Body of pancreas (tissue), 4 donors: ENCODE measurements at places on chromosomes 4 and X.

GRCh38 chrX:18377796-18378195 is 23.3 kb upstream of the SCML2 start:
- DNase-seq: peak; percentile 32

DNA sequence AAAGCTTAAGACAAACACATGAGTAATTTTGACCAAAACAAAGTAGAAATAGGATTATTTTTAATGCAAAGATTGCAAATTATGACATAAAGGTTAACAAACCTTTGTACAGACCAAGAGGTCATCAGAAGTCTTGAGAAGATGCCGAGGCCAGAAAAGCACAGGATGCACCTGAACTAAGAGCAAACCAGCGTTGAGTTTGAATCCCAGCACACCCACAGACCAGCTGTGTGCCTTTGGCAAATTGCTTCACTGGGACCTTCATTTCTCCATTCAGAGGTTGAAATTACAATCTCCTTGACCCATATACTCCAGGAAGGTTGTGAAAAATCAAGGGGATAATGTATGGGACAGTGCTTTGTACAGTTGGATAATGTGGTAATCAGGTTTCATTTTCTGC is 56.6 kb downstream of the PPM1K start:
- DNase-seq: no peak

DNA sequence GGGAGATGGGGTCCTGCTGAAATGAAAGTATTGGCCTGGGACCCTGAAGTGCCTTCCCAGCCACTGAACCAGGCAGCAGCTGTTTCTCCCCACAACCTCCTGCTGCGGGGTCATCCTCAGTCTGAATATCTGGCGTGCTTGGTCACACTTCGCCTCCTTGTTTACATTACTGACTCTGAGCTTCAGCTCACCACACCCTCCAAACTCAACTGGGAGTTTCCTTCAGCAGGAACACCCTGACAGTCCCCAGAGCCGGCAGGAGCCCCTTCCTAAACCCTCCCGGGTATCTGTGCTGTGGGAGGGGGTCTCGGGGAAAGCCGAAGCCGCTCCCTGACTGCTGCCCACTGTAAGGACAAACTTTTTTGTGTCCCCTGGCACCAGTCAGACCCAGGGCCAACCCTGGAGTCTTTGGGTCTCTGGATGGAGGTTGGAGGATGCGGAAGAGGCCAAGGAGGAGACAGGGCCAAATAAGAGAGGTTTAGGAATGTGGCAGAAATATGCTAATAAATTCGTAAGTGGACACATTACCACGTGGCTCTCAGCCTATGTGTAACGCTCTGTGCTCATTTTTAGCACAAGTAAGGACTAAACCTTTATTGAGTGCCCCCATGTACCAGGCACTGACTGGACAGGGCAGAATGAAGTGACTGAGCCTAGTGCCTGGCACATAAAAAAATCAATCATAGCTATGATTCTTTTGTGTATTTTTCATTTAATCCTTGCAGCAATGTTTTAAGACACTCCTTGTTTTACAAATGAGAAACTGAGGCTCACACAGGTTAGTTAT is 20.7 kb downstream of the FHDC1 start:
- no peak for DNase-seq

GRCh38 chr4:53990641-53991040 is 73.8 kb downstream of the CHIC2 start:
- DNase-seq: no peak

- peak; percentile 37 for DNase-seq
These were observed 4.2 kb downstream of the PRDM8 start for GRCh38 chr4:80201252-80202151.

DNA sequence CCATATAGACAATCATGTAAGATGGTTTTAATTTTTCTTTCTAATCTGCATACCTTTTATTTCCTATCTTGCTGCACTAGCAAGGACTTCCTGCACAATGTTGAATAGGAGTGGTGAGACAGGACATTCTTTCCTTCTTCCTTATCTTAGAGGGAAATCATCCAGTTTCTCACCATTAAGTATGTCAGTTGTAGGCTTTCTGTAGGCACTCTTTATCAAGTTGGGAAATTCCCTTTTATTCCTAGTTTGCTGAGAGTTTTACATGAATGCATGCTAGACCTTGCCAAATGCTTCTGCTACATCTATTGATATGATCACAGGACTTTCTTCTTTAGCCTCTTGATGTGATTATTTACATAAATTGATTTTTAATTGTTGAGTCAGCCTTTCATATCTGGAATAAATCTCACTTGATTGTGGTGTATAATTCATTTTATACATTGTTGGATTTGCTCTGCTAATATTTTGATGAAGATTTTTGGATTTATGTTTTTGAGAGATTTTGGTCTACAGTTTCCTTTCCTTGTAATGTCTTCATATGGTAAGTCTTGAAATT is 23.8 kb downstream of the RNF175 start:
- no peak for DNase-seq

- DNase-seq: no peak
These were observed 56.5 kb upstream of the C4orf50 start for GRCh38 chr4:6074758-6075157.

GRCh38 chrX:133916984-133917722 is 68.2 kb downstream of the GPC3 start:
- DNase-seq: no peak
